ENCODE measurements at places on chromosomes 1 and 21.
A peak's percentile ranks its signal among the peaks of the same experiment; 100 is the strongest.

- no peak for DNase-seq
These were observed 189.8 kb upstream of the LYPLAL1 start for GRCh38 chr1:218983848-218984247.

- DNase-seq: no peak
These were observed 61.7 kb downstream of the FCRL5 start for GRCh38 chr1:157490467-157491165.

GRCh38 chr1:40313329-40313957, 3.6 kb downstream of the COL9A2 start:
- no peak for DNase-seq

- no peak for DNase-seq
These were observed 4.8 kb downstream of the RIPK4 start for GRCh38 chr21:41761934-41762635.

DNA sequence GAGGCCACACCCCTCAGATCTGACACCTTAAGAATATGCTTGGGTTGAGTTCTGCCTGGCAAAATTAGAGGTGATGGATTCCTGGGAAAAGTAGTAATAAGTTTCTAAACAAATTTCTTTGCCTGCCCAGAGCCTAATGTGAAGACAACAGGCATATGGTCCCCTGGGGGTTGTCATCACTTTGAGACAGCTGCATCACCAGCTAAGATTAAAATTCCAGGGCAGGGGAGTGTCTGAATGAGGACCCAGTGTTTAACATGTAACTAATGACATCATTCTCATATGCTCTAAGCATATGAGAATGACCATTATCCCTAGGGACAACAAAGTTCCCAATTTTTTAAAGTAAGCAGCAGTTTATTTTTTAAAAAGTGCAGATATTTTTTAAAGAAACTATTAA, 432.2 kb downstream of the PCP4 start:
- no peak for DNase-seq

DNA sequence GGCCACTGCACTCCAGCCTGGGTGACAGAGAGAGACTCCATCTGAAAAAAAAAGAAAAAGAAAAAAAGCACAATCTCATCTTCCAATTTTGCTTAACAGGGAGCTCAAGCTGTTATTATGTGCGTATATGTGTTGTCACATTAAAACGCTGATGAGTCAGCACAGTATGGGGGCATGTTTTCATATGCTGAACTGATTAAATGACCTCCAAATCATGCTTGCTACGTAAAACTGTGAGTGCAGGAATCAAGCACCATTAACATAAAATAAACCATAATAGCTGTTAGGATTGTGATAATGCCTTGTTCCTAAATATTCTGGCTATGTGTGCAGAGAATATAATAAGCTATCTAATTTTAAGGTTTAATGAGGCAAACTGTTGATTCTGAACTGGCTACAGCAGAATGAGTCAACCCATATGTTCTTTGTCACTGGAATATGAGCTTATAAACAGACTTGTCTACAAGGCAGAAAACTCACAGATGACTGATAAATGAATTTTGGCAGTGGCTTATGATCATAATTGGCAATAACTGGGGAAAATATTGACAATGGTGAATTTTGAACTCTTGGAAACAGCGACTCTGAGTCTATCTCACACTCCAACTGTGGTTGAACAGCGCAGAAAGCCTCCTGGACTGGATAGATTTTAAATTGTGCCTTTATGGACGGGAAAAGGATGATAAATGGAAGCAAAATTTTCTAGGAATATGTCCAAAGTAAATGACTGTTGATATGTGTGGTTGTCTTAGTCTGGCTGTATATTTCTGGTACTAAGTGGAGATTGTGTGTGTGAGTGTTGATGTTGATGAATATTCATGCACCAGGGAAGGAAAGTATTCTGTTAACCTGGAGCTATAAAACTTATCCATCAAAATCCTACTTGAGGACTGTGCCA, 75.5 kb downstream of the VCAM1 start:
- no peak for DNase-seq

- no peak for DNase-seq
These were observed 19.3 kb upstream of the HEATR1 start for GRCh38 chr1:236623371-236624166.

GRCh38 chr1:115186711-115187265, 97.5 kb upstream of the TSPAN2 start:
- DNase-seq: no peak

DNA sequence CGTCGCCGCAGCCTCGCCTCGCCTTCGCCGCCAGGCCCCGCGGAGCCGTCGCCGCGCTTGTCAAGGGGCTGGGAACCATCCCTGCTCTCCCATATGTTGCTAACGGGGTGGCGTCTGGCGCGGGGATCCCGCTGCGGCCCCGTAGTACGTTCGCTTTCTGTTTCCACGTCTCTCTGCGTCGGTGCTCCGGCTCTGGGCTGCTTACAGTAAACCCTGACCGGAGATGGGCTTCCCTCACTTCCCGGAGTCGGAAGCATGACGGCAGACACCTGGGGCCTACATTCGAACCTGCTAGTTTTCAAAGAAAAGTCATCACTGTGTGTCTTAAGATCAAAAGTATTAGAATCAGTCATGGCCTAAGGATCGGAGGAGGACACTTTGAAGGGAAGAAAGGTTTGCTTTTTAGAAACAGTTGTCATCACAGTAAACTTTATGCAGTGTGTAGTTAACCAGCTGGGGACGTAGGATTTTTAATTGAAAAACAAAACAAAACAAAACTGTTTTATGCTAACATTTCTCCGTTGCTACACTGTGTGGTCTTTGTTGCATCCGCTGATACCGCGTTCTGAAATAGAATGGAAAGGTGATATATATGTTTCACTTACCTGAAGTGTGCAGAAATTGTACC, 69.0 kb downstream of the SLC35A3 start:
- peak; percentile 50 for DNase-seq

GRCh38 chr21:30426731-30427130, 1.0 kb upstream of the KRTAP13-3 start:
- no peak for DNase-seq

DNA sequence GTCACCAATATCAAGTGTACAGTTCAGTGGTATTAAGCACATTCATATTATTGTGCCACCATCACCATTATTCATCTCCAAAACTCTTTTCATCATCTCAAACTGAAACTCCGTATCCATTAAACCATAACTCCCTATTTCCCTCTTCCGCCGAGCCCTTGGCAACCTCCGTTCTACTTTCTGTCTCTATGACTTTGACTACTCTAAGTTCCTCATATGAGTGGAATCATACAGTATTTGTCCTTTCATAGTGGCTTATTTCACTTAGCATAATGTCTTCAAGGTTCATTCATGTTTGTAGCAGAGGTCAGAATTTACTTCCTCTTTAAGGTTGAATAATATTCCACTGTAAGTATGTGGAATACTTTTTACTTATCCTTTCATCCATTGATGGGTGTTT, 21.7 kb downstream of the SELP start:
- no peak for DNase-seq

- DNase-seq: no peak
These were observed 125.4 kb downstream of the ZZZ3 start for GRCh38 chr1:77557053-77557452.

GRCh38 chr1:67830226-67830625, 3.0 kb downstream of the GNG12 start:
- no peak for DNase-seq

- no peak for DNase-seq
These were observed 58.9 kb downstream of the WLS start for GRCh38 chr1:68173283-68173935.

GRCh38 chr1:191907121-191907520, 251.1 kb upstream of the RGS18 start:
- no peak for DNase-seq

DNA sequence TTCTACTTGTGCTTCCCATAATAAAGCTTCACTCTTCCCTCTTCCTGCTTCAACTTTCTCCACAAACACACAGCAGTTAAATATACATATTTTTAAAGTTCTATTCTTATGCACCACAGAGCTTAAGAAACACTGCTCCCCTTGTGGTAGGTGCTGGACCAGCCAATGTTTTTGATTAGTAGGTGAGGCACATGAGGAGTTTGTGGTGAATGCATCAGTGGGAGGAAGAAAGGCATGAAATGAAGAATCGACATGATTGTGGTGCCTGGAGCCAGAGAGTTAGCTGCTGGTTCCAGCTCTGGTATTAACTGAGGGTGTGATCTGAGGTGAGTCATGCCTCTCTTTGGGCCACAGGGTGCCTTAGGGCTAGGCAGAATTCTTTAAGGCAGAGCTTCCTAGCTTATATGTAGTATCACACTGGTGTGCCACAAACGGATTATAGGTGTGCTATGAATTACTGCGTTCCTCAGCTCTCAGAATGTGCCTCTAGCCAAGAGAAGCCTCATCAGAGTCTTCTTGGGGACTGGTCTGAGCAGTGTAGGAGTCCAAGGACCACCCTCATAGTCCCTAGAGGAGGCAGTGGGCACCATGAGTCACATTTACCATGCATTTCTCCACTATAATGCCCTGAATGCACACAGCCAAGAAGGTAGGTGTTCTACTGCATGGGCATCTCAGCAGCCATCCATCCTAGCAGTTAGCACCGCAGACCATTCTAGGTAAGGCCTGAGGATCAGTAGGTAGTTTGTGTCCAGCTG, 97.4 kb upstream of the SGIP1 start:
- no peak for DNase-seq

DNA sequence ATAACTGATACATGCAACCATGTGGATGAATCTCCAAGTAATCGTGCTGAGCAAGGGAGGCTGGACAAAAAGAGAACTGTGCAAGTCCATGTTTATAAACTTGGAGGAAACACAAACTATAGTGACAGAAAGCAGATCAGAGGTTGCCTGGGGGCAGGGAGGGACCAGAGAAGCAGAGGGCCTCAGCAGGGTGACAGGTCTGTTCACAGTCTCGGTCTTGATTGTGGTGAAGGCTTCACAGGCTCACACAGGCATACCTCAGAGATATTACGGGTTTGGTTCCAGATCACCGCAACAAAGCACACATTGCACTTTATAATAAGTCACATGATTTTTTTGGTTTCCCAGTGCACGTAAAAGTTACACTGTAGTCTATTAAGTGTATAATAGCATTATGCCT, 28.5 kb downstream of the ACOT7 start:
- no peak for DNase-seq

DNA sequence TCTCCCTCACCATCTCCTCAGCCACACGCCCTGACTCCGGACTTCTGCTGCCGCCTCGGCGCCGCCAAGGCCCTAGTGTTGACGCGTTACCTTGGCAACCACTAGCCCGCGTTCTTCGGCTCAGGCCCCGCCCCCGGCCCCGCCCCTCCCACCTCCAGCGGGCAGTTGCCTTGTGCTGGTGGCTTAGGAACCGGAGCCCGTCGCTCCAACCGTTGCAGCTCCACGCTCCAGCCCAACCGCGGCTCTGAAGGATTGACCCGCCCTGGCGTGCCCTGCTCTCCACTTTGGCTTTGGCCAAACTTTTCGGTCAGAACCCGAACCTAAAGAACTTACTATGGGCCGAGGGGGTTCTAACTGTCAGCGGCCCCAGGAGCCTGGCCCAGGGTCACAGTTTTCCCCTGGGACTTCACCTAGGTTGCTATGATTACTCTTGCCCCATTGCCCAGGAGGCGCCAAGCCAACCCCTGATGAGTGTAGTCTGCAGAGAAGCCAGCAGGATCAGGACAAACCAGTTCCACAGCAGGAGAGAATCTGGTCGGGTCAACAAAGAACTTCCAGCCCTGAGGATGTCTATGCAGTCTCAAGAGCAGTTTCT, at the start of gene CFAP45:
CFAP45 (minus strand) TSS at position 80 of the 595 bp plus-strand sequence; CDS start at position 13, 67 bp downstream.
- DNase-seq: no peak

DNA sequence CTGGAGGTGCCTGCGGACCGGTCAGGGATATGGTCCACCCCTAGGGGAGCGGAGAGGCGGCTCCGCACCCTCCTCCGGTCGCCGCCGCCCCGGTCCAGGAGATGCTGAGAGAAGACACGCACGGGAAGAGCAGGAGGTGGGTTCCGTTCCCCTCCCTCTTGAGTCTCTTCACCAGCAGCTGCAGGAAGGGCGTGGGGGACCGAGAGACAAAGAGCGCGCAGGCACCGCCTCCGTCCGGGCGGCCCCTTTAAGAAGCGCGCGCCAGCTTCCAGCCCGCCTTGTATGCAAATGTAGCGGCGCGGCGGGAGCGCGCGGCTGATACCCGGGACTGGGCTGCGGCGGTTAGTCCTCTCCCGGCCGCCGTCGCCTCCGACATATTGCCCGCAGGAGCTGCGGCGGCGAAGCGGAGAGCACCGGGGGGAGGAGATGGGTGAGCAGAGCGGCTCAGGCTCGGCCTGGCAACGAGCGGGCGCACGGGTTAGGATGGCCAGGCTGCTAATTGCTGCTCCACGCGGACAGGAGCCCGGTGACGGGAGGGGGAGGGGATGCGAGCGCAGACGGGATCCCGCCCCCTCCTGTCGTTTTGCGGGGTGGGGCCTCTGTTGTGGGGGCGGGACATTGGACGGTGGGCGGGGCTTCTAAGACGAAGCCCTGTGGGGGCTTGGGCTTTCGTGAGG, at the start of gene TMEM39B:
TMEM39B (plus strand) TSS at position 318 of the 677 bp plus-strand sequence; CDS start at position 427, 109 bp downstream.
- DNase-seq: peak; percentile 80

- DNase-seq: peak; percentile 17
These were observed 10.1 kb upstream of the LRRC71 start for GRCh38 chr1:156910309-156910782.

- DNase-seq: no peak
These were observed 878.5 kb downstream of the USP25 start for GRCh38 chr21:16608209-16608830.

DNA sequence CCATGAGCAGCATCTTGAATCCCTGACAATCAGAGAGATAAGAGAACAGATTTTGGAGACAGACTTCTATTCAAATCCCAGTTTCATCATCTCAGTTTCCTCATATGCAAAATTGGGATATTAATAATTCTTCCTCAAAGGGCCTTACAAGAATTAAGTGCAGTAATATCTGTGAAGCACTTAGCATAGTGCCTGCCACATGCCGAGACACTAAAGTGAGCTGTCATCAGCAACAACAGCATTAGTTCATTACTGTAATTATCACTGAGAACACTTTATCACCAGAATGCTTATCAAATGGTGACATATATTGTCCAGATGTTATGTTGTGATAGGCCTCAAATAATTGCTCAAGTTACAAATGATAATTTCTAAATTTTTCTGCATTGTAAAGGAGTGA, 922 bp upstream of the FCRLB start:
- no peak for DNase-seq

DNA sequence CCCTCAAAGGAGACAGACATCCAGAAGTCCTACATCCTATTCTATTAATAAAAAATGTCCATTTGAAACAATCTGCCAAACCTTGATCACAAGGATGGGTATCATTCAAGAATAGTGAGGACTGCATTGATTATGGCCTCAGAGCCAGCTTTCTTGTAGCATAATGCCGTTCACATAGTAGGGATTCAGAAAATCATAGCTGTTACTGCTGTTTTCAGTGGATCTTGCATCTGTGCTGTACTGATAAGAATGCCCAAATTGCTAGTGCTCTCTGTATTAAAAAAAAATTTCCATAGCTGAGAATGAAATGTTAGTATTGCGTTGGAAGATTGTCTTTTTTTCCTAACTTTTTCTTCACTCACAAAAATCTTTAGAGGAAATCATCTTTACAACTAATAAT, 19.1 kb downstream of the BRDT start:
- DNase-seq: no peak

GRCh38 chr1:232574889-232575762, 54.8 kb downstream of the SIPA1L2 start:
- DNase-seq: no peak

GRCh38 chr1:67355745-67356424, 48.2 kb downstream of the IL12RB2 start:
- DNase-seq: no peak

Measured in activated CD8-positive, alpha-beta memory T cell treated with anti-CD3 and anti-CD28 coated beads for 4 hours (primary cell).